ENCODE measurements at places on chromosomes 4 and X.

- DNase-seq = no peak
Observed at GRCh38 chr4:156794863-156795262, 176.7 kb downstream of the PDGFC start.

DNA sequence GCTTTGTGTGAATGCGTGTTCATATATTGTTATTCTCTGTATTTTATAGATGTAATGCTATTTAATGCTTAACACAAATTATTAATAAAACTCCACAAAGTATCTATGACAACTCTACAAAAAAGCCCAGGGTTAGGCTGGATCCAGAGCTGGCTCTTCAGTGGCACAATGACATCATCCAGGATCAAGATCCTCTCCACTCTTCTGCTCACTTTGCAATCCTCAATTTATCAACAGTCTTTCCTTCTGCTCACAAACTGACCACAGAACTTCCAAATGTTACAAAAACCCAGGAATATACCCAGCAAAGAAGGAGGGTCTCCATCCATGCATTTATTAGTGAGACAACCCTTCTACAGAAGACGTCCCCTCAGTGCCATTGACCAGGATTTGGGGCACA lies 132.3 kb downstream of the HNRNPD start:
- DNase-seq = no peak

DNA sequence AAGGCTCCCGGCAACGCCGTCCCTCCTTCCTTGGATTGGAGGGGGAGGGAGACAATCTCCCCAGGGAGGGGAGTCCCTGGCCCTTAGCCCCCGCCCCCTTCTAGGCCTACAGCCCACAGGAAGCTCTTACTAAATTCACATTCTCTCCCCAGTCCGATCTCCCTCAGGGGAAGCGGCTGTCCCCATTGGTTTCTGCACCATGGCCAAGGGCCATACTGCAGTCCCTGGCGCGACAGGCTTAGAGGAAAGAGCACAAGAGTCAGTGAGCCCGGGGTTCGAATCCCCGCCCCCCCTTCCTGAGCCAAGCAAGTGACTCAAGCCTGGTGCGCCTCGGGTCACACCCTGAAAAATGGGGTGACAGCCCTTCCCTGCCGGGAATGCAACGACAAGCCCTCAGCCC lies 1.1 kb downstream of the ABLIM2 start:
- no peak for DNase-seq

GRCh38 chrX:66022632-66023384 lies 17.1 kb downstream of the VSIG4 start:
- DNase-seq = no peak

GRCh38 chrX:118510111-118510510 lies 14.5 kb downstream of the DOCK11 start:
- no peak for DNase-seq

- DNase-seq = no peak
Observed at GRCh38 chr4:29619168-29619567, 1101.0 kb upstream of the PCDH7 start.

GRCh38 chrX:71256051-71256450 lies 2.1 kb upstream of the ZMYM3 start:
- no peak for DNase-seq

- no peak for DNase-seq
Observed at GRCh38 chr4:161991811-161992210, 172.0 kb downstream of the FSTL5 start.

DNA sequence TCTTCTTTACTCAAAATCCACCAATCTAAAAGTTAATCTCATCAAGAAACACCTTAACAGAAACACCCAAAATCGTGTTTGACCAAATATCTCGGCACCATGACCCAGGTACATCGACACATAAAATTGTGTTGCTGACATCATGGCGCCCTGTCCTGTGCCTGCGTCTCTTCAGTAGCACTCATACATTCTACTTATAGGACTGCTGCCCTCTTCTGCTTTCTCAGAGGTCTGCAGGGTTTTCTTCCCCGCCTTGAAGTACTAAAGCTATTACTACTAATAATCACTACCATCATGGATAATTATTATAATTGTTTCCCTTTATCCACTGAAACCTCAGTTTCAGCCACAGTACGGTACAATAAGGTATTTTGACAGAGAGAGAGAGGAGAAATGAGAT lies 1403.1 kb upstream of the TENM3 start:
- no peak for DNase-seq

Measured in midbrain (tissue), 1 donor.